Foreskin fibroblast (primary cell): ENCODE measurements at places on chromosomes 12 and 14.

DNA sequence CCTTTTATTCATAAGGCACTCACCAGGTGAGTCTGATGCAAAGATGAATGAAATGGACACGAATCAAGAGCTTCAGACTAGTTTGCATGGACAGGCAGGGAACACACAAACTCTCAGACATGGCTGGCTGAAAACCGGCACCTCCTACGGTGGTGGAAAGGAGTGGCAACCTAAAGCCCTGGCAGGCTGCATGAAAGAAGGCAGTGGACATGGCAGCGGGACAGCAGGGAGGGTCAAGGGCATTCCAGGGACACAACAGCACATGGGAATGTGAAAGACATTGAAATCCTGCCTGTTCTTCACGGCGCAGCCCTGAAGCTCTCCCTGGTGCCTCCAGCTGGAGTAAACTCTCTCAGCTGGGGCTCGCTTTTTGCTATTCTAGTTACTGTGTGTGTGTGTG, 16.6 kb upstream of the LRTM2 start:
- DNase-seq = no peak

GRCh38 chr14:99156090-99156425, 115.9 kb downstream of the BCL11B start:
- no peak for DNase-seq

DNA sequence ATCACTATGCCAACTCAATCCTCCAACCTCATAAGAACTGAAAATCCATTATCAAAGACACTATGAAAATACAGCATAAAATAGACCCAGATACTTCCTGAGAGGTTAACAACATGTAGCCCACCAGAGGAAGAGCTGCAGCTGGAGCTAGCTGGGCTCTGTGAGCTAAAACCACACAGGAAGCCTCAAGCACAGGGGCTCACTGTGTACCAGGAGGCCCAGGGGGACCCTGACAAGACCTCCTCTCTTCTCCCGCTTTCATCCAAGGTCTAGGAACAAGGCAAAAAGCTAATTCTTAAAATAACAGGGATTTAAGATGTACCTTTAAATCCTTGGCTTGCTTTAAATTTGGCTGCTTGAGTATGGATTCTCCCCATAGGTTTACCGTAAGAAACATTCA, 53.6 kb downstream of the EIF2S3B start:
- DNase-seq = no peak

DNA sequence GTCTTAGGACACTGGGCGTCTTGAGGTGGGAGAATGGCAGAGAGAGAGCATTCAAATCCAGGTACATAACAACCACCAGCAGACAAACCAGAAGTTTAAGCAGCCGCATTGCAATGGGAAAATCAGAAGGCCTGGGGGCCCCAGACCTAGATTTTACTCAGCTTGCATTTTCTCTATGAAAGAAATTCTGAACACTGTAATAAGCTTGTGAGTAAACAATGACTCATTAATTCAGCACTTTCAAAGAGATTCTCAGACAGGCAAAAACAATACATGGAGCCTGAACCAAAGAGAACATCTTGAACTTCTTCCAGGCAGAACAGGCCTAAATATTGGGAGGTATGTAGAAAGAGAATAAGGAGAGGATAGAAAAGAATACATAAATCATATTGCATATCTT, 69.8 kb upstream of the IFNG-AS1 start:
- DNase-seq = peak; percentile 66

- no peak for DNase-seq
Measured at GRCh38 chr12:101967506-101967905, 90.1 kb downstream of the DRAM1 start.

DNA sequence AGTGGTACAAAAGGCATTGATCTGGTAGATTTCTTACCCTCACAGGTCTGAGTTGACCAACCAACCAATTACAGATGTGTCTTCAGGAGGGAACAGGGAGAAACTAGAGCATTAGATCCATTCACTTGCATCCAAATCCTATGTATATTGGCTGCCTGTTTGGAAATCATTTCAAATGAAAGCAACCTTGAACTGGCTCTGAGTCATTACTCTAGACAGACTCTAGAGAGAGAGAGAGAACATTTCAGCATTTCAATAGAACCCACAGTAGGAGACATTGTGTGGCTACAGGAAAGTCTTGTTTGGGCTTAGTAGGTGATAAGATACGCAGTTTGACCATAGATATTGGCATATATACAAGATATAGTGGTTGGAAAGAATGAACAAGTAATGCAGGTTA, 114.5 kb downstream of the PTPRR start:
- no peak for DNase-seq

DNA sequence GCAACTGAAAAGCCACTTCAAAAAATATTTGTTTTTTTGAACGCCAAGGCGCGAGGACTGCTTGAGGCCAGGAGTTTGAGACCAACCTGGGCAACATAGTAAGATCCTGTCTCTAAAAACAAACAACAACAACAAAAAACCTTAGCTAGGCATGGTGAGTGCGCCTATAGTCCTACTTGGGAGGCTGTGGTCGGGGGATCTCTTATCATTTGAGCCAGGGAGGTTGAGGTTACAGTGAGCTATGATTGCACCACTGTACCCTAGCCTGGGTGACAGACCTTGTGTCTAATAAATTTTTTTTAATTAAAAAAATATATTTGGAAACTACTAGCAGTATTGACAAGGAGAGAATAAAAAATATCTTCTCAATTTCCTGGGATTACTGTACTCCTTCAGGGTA, 113.1 kb downstream of the TRAFD1 start:
- no peak for DNase-seq

- DNase-seq = no peak
Measured at GRCh38 chr12:98280621-98281020, 234.8 kb upstream of the TMPO start.

DNA sequence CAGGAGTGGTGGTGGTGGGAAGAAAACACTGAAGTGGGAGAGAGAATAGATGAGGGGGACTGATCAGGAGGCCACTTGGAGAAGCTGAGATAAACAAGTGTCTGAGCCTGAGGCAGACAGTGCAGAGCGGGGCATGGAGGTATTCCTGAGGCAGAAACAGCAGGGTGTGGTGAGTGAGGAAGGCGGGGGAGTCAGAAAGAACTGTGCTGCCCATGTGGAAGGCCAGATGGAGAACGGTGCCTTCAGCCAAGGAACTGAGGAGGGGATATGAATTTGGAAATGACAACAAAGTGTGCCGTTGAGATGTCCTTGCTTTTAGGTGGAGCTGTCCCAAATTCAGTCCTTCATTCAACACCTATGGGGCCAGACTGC, 13.7 kb downstream of the APPL2 start:
- DNase-seq = peak; percentile 50

- DNase-seq = no peak
Measured at GRCh38 chr12:34356233-34356987, 334.1 kb downstream of the ALG10 start.

DNA sequence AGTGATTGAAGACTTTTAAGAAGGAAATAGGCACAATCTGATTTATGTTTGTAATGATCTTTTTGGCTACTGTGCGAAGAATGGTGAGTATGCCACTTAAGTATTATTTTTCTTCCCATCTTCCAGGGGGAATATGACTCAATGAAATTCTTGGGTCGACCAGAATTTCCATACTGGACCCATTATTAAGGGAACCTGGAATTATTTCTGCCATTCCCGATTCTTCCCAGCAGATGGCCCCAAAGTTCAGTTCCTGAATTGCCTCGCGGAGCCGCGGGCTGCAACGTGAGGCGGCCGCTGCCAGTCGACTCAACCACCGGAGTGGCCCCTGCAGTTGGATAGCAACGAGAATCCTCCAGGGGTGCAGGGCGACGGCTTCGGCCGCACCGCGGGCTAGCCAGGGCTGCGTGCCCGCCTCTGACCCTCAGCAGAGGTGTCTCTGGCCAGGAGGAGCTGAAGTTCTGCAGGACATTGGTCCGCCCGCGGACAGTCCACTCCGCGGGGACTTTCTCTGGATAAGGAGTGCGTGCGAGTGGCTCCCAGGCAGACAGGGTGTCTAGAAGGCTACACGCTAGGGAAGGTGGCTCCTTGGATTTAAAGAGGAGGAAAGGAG, 628 bp upstream of the TSHR start:
- peak; percentile 63 for DNase-seq

- no peak for DNase-seq
Measured at GRCh38 chr14:32703183-32703621, 235.5 kb upstream of the NPAS3 start.
